Renal pelvis (tissue), 12 donors: ENCODE measurements at places on chromosomes 13 and 19. TPM values are rescaled to one million over a fixed set of nuclear protein-coding genes. Genes with fewer than 3 reads are reported as not detected.

KMT5C gene
- 37.2 TPM for polyA plus RNA-seq

SRRM5 gene
- 2.5 TPM for polyA plus RNA-seq

SPACA4 gene
- polyA plus RNA-seq = 0.24 TPM

ATP8B3 gene
- polyA plus RNA-seq = 1.0 TPM

PSG11 gene
- not detected for polyA plus RNA-seq

ZNF530 gene
- 6.7 TPM for polyA plus RNA-seq

KCNJ14 gene
- polyA plus RNA-seq = 1.0 TPM

C19orf81 gene
- polyA plus RNA-seq = 6.7 TPM

B3GNT3 gene
- polyA plus RNA-seq = 8.8 TPM

ZSCAN1 gene
- polyA plus RNA-seq = 7.8 TPM

CHAMP1 gene
- 32.4 TPM for polyA plus RNA-seq

HIF3A gene
- 65.4 TPM for polyA plus RNA-seq

LRP3 gene
- 27.3 TPM for polyA plus RNA-seq

ADGRE3 gene
- not detected for polyA plus RNA-seq

IGFL1 gene
- not detected for polyA plus RNA-seq

CCDC122 gene
- polyA plus RNA-seq = 10.4 TPM

CYP2F1 gene
- not detected for polyA plus RNA-seq

FCER2 gene
- not detected for polyA plus RNA-seq

MYO16 gene
- 0.54 TPM for polyA plus RNA-seq

NLRP5 gene
- polyA plus RNA-seq = not detected

UHRF1 gene
- polyA plus RNA-seq = 32.3 TPM

ZNF99 gene
- polyA plus RNA-seq = 0.31 TPM

ZNF544 gene
- 44.4 TPM for polyA plus RNA-seq

RFPL4A gene
- polyA plus RNA-seq = 0.22 TPM

ZNF681 gene
- 4.3 TPM for polyA plus RNA-seq

KIR2DL3 gene
- not detected for polyA plus RNA-seq

ZNF331 gene
- 14.4 TPM for polyA plus RNA-seq

ZFP28 gene
- 16.8 TPM for polyA plus RNA-seq

FCAR gene
- 0.29 TPM for polyA plus RNA-seq

MATK gene
- polyA plus RNA-seq = 2.0 TPM

TUBB4A gene
- 37.0 TPM for polyA plus RNA-seq

ADAMTSL5 gene
- polyA plus RNA-seq = 0.78 TPM

RYR1 gene
- 5.2 TPM for polyA plus RNA-seq

FREM2 gene
- 48.1 TPM for polyA plus RNA-seq

QPCTL gene
- polyA plus RNA-seq = 10.1 TPM

ZNF296 gene
- 2.4 TPM for polyA plus RNA-seq

CLEC17A gene
- polyA plus RNA-seq = 0.18 TPM

SPRED3 gene
- polyA plus RNA-seq = 1.4 TPM

SH2D3A gene
- polyA plus RNA-seq = 10.1 TPM

CCNE1 gene
- 8.8 TPM for polyA plus RNA-seq

PTGIR gene
- polyA plus RNA-seq = 2.5 TPM

ZNF560 gene
- 0.38 TPM for polyA plus RNA-seq

ZNF541 gene
- polyA plus RNA-seq = 0.40 TPM

SLC5A5 gene
- polyA plus RNA-seq = not detected

PRSS57 gene
- 0.51 TPM for polyA plus RNA-seq

TTC9B gene
- 0.10 TPM for polyA plus RNA-seq

GJB6 gene
- 3.6 TPM for polyA plus RNA-seq

RANBP3 gene
- polyA plus RNA-seq = 72.5 TPM

RTBDN gene
- not detected for polyA plus RNA-seq

FAM124A gene
- polyA plus RNA-seq = 5.6 TPM

TEX29 gene
- 0.56 TPM for polyA plus RNA-seq

CD79A gene
- 0.39 TPM for polyA plus RNA-seq

PET100 gene
- 113 TPM for polyA plus RNA-seq

PCDH8 gene
- 0.16 TPM for polyA plus RNA-seq

ATP4A gene
- polyA plus RNA-seq = not detected

CYP2S1 gene
- 0.44 TPM for polyA plus RNA-seq

EML2 gene
- 25.9 TPM for polyA plus RNA-seq
